ENCODE measurements at places on chromosomes 12 and 14. TPM values are rescaled to one million over a fixed set of nuclear protein-coding genes. Genes with fewer than 3 reads are reported as not detected.

The ACSM4 gene
- total RNA-seq: not detected

The RPS6KL1 gene
- total RNA-seq: 17.0 TPM

The TTC6 gene
- total RNA-seq: not detected

The CLEC2A gene
- not detected for total RNA-seq

The NID2 gene
- total RNA-seq: 49.8 TPM

The DRAM1 gene
- 31.3 TPM for total RNA-seq

The CMTM5 gene
- 0.74 TPM for total RNA-seq

The RNASE3 gene
- total RNA-seq: 0.48 TPM

The TRMT61A gene
- total RNA-seq: 16.2 TPM

The ACVRL1 gene
- total RNA-seq: 74.4 TPM

The ABCC9 gene
- 90.4 TPM for total RNA-seq

The GALNT4 gene
- 6.2 TPM for total RNA-seq

The TCL1B gene
- not detected for total RNA-seq

The ANKRD33 gene
- total RNA-seq: not detected

The ADCK1 gene
- 6.2 TPM for total RNA-seq

The KCNH3 gene
- total RNA-seq: 0.10 TPM

The GDF3 gene
- total RNA-seq: not detected

The CD69 gene
- 5.1 TPM for total RNA-seq

The CYP46A1 gene
- total RNA-seq: 1.3 TPM

The TAS2R30 gene
- total RNA-seq: 4.4 TPM

The PPFIA2 gene
- 22.6 TPM for total RNA-seq

The KCNMB4 gene
- 1.8 TPM for total RNA-seq

The FGD4 gene
- total RNA-seq: 24.5 TPM

The NEUROD4 gene
- not detected for total RNA-seq

The LRP6 gene
- 29.3 TPM for total RNA-seq

The KRT2 gene
- not detected for total RNA-seq

The MMP14 gene
- 229 TPM for total RNA-seq

The SSTR1 gene
- total RNA-seq: 0.74 TPM

The KRT81 gene
- not detected for total RNA-seq

The KRT77 gene
- not detected for total RNA-seq

The FAIM2 gene
- total RNA-seq: 2.5 TPM

The CCDC38 gene
- total RNA-seq: not detected

The COA8 gene
- 33.9 TPM for total RNA-seq

The MED6 gene
- total RNA-seq: 27.3 TPM

The RIPK3 gene
- total RNA-seq: 8.5 TPM

The ANO2 gene
- total RNA-seq: 16.4 TPM

All from posterior vena cava (tissue), 2 donors.